ENCODE measurements at places on chromosomes 2 and 18.

DNA sequence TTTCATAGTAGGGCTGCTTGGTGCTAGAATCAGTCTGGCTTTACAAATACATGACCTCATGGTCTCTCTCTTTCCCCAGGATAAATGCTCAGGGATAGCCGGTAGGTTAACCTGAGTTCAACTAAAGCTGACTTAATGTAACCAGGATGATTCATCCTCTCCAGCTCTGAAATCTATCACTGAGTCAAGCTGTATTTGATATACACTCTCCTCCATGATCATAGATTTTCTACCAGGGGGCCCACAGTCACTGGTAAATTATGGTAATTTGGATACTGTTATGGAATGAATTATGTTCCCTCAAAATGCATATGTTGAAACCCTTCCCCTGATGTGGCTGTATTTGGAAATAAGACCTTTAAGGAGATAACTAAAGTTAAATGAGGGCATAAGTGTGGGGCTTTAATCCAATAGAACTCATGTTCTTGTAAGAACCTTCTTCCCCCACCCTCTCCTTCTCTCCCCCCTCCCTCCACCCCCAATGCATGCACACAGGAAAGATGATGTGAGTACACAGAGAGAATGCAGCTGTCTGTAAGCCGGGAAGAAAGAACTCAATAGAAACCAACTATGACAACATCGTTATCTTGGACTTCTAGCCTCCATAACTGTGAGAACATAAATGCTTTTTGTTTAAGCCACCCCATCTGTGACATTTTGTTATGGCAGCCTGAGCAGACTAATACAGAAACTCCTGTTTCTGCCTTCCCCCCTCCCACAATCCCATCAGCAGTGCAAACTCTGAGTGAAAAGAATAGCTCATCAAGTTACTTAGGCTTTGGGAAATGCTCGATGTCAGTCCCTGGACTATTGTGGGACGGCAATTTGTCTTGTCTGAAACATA lies 134.9 kb upstream of the KYNU start:
- DNase-seq = no peak

DNA sequence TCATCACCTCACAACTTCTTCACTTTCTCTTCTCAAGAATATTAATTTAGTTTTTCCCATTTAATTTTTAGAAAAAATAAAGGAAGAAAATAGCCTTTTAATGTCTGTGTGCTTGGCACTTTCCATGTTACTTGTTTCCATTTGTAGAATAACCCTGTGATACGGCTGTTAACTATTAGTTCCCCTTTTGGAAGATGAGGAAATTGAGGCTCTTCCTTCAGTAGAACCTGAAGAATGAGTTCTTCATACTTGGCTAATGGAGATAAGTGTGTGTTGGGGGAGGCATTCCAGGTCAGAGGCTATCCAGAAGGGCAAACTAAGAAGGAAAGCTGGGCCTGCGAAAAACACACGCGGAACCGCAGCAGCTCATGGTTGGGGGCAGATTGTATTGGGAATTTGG lies 38.3 kb downstream of the ZNF532 start:
- DNase-seq = no peak

DNA sequence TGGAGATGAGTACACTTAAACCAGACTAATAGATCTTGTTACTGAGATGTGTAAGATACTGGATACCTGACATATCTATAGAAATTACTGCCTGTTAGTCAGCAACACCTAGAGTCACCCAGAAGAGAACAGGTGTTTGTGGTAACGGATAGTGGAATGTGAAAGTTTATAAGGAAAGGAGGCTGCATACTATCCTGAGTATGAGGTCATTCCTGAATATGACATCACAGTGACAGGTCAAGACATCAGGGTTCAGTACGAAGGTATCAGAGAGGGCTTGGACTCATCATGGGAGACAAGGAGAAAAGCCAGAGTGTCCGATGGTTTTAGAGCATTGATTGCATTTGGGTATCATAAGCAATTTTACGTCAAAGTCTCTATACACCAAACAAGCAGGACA lies 55.3 kb downstream of the ABCA12 start:
- no peak for DNase-seq

DNA sequence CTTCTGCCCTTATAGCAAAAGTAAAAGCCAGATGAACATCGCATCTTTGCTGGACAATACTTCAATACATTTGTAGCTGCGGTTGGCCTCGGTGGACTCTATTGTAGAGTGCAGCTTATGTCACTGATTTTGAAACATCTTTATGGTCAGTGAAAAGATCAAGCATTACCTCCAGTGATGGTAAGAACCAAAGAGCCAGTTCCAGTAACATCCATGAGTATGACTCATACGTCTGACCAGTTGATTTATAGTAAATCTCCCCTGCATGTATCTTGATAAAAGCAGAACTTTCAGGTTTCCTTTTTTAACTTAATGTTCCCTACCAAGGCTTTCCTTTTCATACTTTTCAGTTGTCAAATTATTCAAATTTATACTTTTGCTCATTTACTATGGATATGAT lies 119.2 kb upstream of the HNRNPA3 start:
- no peak for DNase-seq

GRCh38 chr18:48866856-48867255 lies 83.9 kb downstream of the SMAD7 start:
- no peak for DNase-seq

GRCh38 chr2:84052043-84052442 lies 407.0 kb downstream of the SUCLG1 start:
- no peak for DNase-seq
